Activated CD4-positive, alpha-beta T cell treated with anti-CD3 and anti-CD28 coated beads, Interleukin-2, Interleukin-6, amounts not matched to agents 100 ng/mL and 50 ng/mL, durations not matched to agents 16 hours and 8 hours (primary cell): ENCODE measurements at places on chromosomes 16 and 17.

DNA sequence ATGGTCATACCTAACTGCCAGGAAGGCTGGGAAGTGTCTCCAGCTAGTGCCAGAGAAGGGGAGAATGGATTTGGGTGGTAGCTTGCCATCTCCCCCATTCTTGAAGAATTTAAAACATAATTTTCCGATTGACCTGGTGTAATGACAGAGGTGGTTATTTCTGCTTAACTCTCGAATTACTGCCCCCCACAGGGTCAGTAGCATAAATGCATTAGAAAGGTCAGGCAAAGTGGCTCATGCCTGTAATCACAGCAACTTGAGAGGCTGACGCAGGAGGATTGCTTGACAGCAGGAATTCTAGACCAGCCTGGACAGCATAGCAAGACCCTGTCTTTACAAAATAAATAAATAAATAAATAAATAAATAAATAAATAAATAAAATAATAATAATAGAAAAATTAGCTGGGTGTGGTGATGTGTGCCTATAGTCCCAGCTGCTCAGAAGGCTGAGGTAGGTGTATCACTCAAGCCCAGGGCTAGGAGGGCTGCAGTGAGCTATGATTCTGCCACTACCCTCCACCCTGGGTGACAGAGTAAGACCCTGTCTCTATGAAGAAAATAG lies 27.5 kb downstream of the TMC7 start:
- no peak for DNase-seq

GRCh38 chr17:57211543-57211942 lies 44.8 kb upstream of the MSI2 start:
- DNase-seq: no peak

DNA sequence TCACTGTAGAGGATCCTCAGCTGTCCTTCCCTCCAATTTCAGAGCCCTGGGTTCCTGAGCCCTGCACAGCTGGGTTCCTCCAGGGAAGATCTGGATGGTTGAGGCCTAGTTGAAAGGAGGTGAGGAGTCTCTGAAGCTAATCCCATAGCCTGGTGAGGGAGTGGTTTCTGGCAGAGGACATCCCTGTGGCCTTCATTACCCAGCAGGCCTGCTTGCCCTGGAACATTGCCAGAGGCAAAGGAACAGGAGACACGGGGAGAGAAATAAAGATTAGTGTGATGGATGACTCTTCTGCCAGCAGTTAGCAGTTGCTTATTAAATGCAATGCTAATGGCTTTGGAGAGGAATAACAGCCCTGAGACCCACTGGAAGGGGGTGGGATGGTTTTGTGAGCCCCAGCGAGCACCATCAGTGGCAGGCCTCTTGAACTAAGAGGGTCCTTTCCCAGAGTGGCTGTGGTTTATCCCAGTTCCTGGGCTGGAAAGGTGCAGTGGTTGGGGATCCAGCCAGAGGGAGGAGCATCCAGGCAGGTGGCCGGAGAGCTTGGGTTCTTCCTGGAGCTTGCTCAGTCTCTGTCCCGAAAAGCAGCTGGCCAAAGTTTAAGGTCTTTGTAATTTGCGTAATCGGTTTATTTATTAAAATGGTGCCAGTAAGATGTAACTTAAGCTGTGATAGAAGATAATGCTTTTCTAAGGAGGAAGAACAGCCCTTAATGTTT lies 209.7 kb downstream of the CCDC182 start:
- no peak for DNase-seq

- DNase-seq: no peak
Measured at GRCh38 chr17:64390044-64390443, 616 bp downstream of the PECAM1 start.

- no peak for DNase-seq
Measured at GRCh38 chr17:55606488-55606815, 95.2 kb upstream of the SMIM36 start.

DNA sequence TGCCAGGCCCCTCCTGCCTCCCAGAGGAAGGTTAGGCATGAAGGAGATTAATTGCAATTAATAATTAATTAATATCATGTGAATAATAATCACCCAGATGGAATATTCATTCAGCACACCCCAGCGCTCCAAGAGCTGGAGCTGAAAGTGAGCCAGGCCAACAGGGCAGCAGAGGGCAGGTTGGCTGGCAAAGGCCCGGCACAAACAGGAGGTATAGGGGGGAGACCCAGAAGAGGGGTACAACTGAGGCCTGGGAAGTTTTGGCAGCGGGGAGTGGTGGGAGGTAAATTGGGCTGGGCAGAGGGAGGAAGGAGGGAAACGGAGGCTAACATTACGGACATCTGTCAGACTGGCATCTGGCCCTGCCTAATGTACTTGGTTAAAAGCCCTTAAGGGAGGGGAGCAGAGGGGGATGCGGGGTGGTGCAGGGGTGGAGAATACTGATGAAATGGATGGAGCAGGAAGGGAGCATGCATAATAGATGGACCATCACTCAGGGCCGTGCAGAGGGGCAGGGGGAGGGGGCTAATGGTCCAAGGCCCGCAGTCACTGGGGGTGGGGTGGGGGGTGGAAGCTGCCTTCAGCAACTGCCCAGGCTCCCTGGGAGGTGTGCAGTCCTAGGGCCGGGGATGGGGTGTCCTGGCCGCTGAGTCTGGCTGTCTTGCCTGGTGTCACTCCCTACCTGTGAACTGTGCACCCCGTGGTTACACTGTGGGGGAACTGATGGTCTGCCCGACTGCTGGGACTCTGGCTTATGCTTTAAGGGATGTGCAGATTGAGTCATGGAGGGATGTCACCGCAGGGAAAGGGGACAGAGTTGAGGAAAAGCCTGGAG lies 1.9 kb downstream of the ADAM11 start:
- no peak for DNase-seq

DNA sequence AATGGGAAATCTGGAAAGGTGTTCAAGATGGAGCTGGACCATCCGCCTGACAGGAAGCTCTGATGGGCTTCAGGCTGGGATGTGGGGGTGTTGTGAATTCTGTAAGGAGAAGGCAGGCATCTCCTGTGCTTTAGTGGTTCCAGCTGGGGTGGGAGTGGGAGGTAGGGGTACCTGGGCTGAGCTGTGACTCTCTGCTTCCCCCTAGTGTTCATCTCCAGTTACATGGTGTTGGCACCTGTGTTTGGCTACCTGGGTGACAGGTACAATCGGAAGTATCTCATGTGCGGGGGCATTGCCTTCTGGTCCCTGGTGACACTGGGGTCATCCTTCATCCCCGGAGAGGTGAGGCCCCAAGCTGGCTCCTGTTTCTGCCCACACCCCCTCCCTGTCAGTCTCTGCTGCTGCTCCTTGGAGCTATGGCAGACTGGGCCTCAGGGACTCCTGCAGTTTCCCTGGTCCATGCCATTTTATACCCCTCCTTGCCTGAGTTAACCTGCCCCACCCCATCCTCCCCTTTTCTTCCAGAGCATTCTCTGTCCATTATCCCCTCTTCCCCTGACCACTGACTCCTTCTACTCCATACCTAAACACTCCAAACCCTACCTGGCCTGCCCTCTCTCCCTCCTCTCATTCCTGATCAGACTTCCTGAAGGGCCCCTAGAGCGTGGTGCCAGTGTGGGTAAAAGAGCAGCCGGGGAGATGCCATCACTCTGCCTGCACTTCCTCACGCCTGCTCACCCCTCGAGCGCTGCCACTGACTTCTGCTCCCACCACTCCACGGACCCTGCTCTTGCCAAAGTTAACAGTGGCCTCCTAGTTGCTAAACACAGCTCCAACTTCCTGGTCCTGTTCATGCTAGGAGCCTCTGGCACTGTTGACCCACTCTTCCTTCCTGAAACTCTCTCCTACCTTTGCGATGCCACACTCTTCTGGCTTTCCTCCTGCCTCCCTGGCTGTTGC lies 3.4 kb downstream of the SPNS1 start:
- DNase-seq: peak; percentile 30

DNA sequence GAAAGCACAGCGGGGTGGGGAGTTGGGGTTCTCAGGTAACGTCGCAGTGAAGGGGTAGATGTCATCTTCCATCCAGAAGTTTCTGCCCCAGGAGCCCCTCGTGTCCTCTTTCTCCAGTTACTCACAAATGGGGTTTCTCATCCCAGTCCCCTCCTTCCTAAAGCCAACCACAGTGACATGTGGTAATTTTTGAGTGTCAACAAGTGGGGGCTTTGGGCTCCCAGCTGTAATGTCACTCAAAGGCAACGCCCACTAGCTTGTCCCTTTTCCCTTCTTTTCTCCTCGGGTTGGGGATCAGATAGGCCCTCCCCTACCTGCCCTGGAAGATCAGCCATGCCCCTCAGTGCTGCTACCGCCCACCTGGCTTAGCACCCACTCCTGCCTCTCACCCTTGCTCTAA lies 14.4 kb downstream of the IRX5 start:
- no peak for DNase-seq

- no peak for DNase-seq
Measured at GRCh38 chr16:71937868-71938510, 42.7 kb downstream of the IST1 start.

GRCh38 chr17:17590141-17590751 lies 1.3 kb downstream of the PEMT start:
- DNase-seq: no peak

DNA sequence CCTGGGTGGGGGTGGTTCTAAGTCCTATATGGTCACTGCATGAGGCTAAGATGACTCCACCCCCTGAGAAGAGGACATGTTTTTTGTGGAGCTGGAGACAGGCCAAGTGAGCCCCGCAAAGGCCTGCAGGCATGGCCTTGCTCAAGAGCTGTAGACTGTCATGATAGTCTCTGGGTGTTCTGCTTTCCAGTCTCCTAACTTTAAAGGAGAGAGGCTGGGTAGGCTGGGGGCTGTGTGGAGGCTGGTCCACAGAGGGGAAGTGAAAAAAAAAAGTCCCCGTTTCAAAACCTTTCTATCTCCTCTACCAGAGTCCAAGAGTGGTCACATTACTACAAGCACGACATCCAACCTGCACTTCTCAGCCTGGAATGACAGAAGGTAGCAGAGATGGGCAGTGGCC lies 27.1 kb downstream of the CDRT4 start:
- DNase-seq: no peak

GRCh38 chr17:81468111-81468769 lies 44.4 kb downstream of the ACTG1 start:
- DNase-seq: no peak

- DNase-seq: no peak
Measured at GRCh38 chr16:67881621-67882161, 3.0 kb upstream of the NRN1L start.

- no peak for DNase-seq
Measured at GRCh38 chr16:27118526-27118925, 51.8 kb downstream of the C16orf82 start.

- DNase-seq: peak; percentile 75
Measured at GRCh38 chr16:106623-107324, 28.7 kb downstream of the MPG start.

DNA sequence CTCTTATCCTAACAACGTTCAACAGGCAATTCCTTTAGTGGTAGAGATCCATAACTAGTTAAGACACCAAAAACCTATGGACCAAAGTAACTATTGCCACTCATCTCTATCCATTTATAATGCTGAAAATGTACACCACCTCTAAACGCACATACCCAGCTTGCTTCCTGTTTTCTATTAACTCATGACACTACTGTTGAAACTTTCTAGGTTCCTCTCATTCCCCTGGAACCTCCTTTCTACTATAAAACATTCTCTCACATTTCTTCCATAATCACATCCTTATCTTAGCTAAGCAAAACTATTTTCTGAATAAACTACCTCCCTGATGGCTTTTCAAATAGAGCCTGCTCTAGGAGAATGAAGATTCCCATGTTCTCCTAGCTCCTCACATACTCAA lies 42.9 kb upstream of the KSR1 start:
- no peak for DNase-seq

DNA sequence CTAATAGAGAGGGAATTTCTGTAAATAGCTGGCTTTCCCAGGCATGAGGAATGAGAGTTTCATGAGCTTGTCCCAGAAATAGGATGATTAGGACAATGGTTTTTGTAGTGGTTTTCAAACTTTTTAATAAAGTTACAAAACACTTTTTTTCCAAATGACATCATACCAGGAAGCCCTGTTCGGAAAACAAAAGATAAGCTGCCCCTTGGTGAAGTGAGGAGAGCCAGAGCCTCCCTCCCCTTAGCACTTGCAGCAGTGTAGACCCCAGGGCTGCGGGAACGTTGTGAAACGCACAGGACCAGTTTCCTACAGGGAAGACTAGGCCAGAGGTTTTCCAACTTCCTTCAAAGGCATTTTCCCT lies 7.6 kb downstream of the FBRS start:
- DNase-seq: no peak

DNA sequence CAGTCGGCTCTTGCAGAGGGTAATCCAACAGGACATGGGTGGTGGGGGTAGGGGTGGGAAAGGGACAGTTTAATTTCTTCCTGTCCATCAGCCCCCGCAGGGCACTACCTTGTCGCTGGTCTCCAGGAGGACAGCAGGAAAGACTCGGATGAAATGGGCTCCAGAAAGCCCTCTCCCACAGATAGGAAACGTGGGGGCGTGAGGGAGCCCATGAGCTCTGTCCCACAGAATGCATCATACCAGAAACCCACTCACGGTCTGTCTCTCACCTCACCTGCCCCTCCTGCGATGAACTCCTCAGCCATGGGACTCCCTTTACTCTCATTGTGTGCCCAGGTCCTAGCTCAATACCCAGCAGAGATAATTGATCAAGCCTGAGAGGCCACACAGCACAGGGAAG lies 240.1 kb downstream of the GSG1L start:
- no peak for DNase-seq

DNA sequence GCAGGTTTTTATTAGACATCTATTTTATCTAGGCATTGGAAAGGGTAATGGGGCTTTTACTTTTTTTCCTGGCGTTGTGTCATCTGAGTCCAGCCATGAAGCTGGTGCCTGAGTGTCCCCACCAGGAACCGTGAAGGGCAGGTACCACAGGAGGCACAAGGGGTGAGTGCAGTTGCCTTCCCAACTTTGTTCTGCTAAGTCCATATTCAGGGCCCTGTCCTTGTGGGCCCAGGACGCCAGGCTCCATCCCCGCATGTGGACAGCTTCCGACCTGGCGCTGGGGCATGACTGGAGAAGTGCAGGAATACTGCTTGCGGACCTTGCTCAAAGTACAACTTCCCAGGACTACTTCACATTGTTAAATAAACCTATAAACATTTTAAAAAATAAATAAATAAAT lies 60.6 kb downstream of the KPNA2 start:
- no peak for DNase-seq

- DNase-seq: no peak
Measured at GRCh38 chr16:11430601-11431317, 85.5 kb downstream of the RMI2 start.

DNA sequence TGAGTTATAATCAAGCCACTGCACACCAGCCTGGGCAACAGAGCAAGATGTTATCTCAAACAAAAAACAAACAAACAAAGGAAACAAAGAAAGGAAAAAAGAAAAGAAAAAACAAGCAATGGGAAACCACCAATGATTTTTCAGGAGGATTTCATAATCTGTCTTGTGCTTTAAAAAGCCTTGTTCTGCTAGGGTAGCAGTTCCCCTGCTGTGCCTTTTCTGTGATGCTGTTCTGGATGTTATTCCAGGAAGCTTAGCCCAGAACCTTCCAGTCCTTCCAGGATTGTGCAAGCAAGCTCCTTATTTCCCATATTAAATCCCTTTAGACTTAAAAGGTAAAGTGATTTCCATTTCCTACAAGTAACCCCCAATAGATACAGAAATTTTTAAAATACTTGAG lies 171.1 kb downstream of the ABCC12 start:
- DNase-seq: no peak
